Smooth muscle cell of the coronary artery (primary cell): ENCODE measurements at places on chromosomes 16 and 17. TPM values are rescaled to one million over a fixed set of nuclear protein-coding genes. Genes with fewer than 3 reads are reported as not detected.

ZACN gene
- not detected in 2 replicates for total RNA-seq

WNT9B gene
- total RNA-seq = not detected in 2 replicates

RMI2 gene
- 0.94 and 2.6 TPM in 2 replicates for total RNA-seq

NLGN2 gene
- total RNA-seq = 3.7 and 5.0 TPM in 2 replicates

C1QTNF8 gene
- not detected in 2 replicates for total RNA-seq

FBXW10 gene
- under 0.01 TPM in 1 of 2 replicates, not detected in the other for total RNA-seq

ARHGAP23 gene
- total RNA-seq = 9.8 and 18.7 TPM in 2 replicates

KRT28 gene
- not detected in 2 replicates for total RNA-seq

SLC16A13 gene
- total RNA-seq = 0.12 and 0.23 TPM in 2 replicates

EVPLL gene
- not detected in 2 replicates for total RNA-seq

SPIRE2 gene
- 0.30 and 2.7 TPM in 2 replicates for total RNA-seq

MLST8 gene
- total RNA-seq = 16.5 and 19.7 TPM in 2 replicates

MEAK7 gene
- total RNA-seq = 10.6 and 11.6 TPM in 2 replicates

PLD6 gene
- total RNA-seq = 1.1 and 2.7 TPM in 2 replicates

LITAFD gene
- total RNA-seq = not detected in 2 replicates

KRT14 gene
- 0.23 TPM in 1 of 2 replicates, not detected in the other for total RNA-seq

PRSS53 gene
- total RNA-seq = 1.2 and 1.5 TPM in 2 replicates

TBC1D16 gene
- total RNA-seq = 30.0 and 48.4 TPM in 2 replicates

HAP1 gene
- 0.08 and 0.12 TPM in 2 replicates for total RNA-seq

SOCS7 gene
- 8.3 and 9.5 TPM in 2 replicates for total RNA-seq

PAFAH1B1 gene
- 87.1 and 121 TPM in 2 replicates for total RNA-seq

GAS7 gene
- 0.53 and 17.0 TPM in 2 replicates for total RNA-seq

SLC12A3 gene
- under 0.01 TPM in 1 of 2 replicates, not detected in the other for total RNA-seq

PIRT gene
- not detected in 2 replicates for total RNA-seq

MVD gene
- 41.4 and 74.9 TPM in 2 replicates for total RNA-seq

CFAP119 gene
- total RNA-seq = 1.9 and 2.6 TPM in 2 replicates

ITGAL gene
- under 0.01 TPM in 1 of 2 replicates, not detected in the other for total RNA-seq

KRTAP1-5 gene
- total RNA-seq = not detected in 2 replicates

SLC47A1 gene
- total RNA-seq = 0.53 and 4.6 TPM in 2 replicates

WIPF2 gene
- 3.6 and 4.1 TPM in 2 replicates for total RNA-seq

SCO1 gene
- total RNA-seq = 9.8 and 41.6 TPM in 2 replicates

CDYL2 gene
- 3.2 and 5.6 TPM in 2 replicates for total RNA-seq

SYT17 gene
- 0.12 and 0.15 TPM in 2 replicates for total RNA-seq

SPNS1 gene
- total RNA-seq = 26.1 and 29.7 TPM in 2 replicates

MEIOC gene
- 0.08 TPM in 1 of 2 replicates, not detected in the other for total RNA-seq

KRT31 gene
- not detected in 2 replicates for total RNA-seq

FTSJ3 gene
- 61.0 and 70.8 TPM in 2 replicates for total RNA-seq

RAB11FIP4 gene
- total RNA-seq = 0.15 and 18.3 TPM in 2 replicates

SOX15 gene
- total RNA-seq = 0.23 TPM in 1 of 2 replicates, not detected in the other

WBP2 gene
- total RNA-seq = 21.3 TPM in 2 replicates

KREMEN2 gene
- not detected in 2 replicates for total RNA-seq

PIK3R5 gene
- total RNA-seq = not detected in 2 replicates

SLC16A11 gene
- total RNA-seq = 0.08 and 0.12 TPM in 2 replicates

NUPR1 gene
- 43.7 and 74.9 TPM in 2 replicates for total RNA-seq

ALOX15 gene
- total RNA-seq = not detected in 2 replicates

SEPTIN12 gene
- not detected in 2 replicates for total RNA-seq

CCDC200 gene
- not detected in 2 replicates for total RNA-seq

RPTOR gene
- 17.3 and 19.0 TPM in 2 replicates for total RNA-seq

PPY gene
- not detected in 2 replicates for total RNA-seq

STH gene
- total RNA-seq = not detected in 2 replicates
